Stimulated activated CD8-positive, alpha-beta memory T cell treated with anti-CD3 and anti-CD28 coated beads, Interleukin-4, amount 100 ng/mL, for 1 hour (primary cell): ENCODE measurements at places on chromosomes 3 and 15.

GRCh38 chr3:64408770-64409169 lies 183.5 kb upstream of the PRICKLE2 start:
- DNase-seq = no peak

GRCh38 chr3:46395210-46395661 lies 11.6 kb downstream of the CCR5AS start:
- no peak for DNase-seq

DNA sequence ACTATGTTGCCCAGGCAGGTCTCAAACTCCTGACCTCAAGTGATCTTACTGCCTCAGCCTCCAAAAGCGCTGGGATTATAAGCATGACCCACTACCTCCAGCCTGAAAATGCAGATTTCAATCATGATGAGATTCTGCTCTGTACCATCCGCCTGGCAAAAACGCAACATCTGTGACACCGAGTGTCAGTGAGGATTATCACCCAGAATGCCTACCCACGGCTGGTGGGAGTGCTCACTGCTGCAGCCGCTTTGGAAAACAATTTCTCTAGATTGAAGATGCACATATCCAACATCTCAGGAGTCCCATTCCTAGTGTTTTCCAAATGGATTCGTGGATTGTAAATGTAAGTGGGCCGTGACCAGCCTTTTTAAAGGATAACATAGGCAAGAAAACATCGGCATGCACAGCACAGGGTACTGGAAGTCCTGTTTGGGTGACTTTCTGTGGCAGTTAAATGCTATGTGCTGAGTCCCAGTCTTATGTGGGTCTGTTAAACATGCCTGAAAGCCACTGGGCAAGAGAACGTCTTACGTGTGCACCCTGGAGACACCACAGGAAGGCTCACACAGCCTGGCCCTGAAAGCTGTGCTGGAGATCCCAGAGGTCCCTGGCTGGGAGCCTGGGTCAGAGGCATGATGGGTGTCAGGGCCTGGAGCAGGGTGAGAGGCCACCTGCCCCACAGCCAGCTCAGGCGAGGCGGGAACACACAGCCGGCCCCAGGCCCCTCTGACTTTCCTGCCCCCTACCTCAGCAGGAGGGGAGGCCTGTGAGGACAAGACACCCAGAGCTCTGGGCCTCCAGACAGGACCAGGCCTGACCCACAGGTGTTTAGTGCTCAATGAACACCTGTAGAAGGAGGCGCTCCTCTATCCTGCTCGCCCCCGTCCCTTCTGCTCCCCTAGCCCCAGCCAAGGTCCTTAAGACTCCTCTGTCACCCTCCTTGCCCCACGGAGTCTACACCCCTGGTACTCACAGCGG lies 918 bp downstream of the PRSS50 start:
- no peak for DNase-seq

- DNase-seq = no peak
These were observed 20.9 kb upstream of the VILL start for GRCh38 chr3:37969596-37970100.

DNA sequence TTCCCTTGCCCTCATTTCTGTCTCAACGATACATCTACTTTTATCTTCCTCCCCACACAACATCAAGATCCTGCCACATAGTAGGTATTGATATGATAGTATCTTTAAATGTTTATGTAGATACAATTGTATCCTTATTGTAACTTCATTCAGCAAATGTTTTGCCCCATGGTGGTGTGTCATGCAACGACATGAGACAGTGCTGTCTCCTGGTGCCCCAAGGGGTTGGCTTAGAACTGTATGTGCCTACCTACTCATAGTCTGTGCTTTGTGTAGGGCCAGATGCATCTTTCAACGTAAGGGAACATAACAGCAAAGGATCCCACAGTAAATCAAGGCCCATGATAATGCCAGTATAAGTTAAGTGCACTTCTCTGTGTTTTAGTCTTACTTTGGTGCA lies 2.8 kb upstream of the CD47 start:
- no peak for DNase-seq

- DNase-seq = no peak
These were observed 404.5 kb downstream of the PDCD6IP start for GRCh38 chr3:34202975-34203374.

- no peak for DNase-seq
These were observed 105.4 kb downstream of the PTPRG start for GRCh38 chr3:61666615-61667330.

DNA sequence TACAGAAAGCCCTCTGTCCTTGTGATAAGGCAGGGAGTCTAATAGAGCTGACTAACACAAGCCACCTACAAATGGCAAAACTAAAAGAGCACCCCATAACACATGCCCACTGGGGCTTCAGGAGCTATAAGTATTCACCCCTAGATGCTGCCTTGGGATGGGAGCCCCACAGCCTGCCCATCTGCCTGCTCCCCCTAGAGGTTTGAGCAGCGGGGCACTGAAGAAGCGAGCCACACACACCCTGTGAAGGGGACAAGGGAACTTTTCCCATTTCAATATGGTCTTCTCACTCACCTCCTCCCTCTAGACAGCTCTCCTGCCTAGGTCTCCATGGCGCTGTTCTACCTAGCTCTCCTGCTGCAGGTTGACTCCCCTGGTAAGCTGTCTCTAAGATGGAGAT lies 261.0 kb downstream of the SHQ1 start:
- no peak for DNase-seq

DNA sequence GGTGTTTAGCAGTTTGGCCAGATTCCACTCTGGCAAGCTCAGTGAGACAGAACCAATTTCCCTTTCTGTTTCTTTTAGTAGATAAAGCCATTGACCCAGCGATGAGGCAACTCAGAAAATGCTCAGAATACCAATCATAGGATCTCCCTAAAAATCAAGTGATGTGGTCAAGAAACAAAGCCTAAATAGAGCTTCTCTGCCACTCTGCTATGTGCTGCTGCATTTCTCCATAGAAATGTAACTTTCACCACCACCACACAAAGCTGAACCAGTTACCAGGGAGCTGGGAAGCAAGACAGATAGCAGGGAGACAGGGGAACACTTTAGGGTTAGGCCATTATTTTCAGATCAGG lies 109.8 kb downstream of the RPL22L1 start:
- no peak for DNase-seq

DNA sequence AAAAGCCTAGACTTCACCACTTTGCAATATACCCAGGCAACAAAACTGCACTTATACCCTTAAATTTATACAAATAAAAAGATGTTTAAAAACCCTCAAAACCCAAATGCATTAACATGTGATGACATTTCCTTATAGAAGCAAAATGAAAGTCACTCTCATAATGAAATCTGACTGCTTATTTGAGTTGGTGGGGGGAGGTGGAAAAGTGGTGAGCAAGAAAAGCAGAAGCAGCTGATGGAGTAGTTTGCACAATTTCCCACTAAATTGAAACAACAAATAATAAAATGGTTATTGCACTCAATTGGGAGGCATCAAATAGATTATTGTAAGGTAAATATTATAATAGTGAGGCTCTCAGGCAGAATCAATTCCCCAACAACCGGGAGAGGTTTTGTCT lies 54.0 kb upstream of the GADL1 start:
- DNase-seq = no peak

DNA sequence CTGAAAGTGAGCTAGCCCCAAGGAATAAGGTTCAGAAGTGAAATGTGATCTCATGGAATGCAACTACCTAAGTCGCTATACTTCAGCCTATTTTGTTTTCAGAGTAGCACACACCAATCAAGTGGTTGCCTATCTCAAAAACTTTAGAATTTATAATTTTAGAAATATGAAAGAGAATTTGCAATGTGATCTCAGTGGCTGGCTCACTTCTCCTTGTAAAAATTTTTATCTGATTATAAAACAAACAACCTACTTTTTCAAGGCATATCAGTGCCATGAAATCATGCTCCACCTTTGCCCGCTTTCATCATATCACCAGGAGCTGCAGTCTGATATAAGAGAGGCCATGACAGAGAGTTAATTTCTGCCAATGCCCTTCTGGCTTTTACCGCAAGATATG lies 47.3 kb downstream of the CLDN11 start:
- DNase-seq = no peak

- no peak for DNase-seq
These were observed 232.1 kb downstream of the CTNNB1 start for GRCh38 chr3:41431386-41431785.
